ENCODE measurements at places on chromosomes 3 and 15.

DNA sequence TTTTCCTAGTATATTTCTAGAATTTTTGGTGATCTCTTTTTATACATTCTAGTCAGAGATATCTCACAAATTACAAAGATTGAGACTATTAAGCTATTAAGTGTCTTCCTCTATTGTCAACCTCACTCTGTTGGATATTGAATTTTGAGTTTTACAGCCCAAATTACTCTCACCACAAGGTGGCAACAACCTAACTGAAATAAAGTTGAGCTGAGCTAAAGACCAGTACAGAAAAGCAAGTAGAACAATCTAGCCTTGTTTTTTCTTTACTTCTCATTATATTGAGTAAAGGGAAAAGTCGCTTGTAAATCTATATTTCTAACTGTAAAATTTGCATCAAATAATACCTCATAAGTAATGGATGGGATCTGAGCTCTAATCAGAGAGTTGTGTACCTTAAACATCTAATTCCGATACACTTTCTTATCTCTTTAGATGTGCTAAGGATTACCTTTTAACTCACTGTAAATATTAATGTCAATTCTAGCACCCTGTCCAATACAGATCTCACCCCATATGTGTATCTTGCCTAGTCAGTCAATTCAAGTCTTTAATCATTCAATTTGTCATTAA lies 13.6 kb upstream of the COMMD2 start:
- peak; percentile 5 for DNase-seq

DNA sequence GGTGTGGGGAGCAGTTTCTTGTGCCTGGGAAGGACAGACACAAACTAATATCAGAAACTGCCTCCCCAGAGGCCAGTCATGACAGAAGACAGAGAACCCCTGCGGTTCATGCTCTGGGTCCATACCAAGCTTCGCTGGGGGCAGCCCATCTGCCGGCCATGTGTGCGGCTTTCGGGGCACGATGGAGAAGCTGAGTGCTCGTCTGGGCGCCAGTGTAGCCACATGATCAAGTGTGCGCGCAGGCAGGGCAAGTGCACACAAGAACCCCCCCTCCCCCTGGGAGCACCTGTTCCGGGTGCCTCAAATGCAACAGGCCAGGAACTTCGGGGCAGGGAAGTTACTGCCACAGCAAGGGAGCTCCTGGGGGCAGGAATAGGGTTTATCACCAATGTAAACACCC lies 1.8 kb downstream of the ADAMTS17 start:
- no peak for DNase-seq

GRCh38 chr15:43880406-43881194 lies 53.8 kb downstream of the WDR76 start:
- no peak for DNase-seq

DNA sequence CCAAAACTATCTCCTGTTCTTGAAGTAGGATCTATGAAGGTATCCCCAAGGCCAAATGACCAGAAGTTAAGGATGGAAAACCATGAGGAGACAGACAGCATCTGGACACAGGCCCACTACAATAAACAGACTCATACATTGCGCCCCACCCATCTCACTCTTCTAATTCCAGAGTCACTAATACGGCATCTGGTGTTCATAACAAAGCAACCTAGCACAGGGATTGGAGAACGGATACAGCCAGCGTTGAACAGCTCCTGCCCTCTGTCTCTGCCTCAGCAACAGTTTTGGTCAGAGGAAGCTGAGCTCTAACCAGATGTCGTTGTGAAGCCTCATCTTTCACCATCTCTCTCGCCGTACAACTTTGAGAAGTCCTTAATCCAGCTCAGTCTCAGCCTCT lies 44.5 kb upstream of the CCDC80 start:
- DNase-seq: no peak

DNA sequence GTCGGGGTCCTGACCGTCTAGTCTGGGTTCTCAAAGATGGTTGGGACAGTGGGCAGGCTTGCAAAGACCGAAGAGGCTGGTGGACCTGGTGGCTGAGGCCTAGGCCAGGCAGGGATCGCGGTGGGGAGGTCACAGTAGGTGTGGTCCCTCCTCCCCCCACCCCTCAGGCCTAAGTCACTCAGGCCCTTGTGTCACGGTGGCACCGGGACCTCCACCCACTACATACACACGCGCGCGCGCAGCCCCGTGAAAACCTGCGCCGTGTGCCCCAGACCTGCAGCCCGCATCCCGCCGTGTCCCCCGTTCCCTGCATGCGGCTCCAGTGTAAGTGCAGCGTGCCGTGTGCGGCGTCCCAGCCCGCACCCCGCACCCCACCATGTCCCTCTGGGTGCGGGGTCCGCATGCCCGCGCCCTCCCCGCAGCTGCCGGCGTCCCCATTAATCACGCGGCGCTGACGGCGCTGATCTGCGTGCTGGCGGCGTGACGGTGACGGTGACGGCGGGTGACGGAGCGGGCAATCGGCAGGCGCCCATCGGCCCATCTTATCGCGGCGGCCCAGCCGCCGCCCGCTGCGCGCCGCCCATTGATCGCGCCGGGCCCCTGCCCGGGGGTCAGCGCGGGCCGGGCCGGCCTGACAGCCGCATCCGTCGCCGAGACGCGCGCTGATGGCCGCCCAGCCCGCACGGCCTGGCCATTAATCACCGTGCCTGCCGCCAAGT lies 24.4 kb downstream of the SEC61A1 start:
- no peak for DNase-seq

DNA sequence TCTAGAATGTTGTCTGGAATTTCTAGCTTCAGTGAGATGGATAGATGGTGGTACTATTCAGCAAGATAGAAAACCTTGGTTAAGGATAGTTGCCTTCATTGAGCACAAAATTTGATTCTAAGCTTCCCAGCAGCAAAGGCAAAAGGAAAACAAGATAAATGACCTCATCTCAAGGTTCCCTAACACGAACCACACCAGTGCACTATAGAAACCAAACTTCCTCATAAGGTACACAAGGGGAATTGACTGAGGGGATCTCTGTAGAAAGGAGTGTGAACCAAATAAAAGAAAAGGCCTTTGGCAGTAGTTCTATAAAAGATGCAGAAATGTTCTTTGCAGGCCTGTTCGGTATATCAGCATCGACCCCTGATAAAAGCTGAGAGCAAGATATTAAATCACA lies 288.9 kb downstream of the SHQ1 start:
- DNase-seq: no peak

DNA sequence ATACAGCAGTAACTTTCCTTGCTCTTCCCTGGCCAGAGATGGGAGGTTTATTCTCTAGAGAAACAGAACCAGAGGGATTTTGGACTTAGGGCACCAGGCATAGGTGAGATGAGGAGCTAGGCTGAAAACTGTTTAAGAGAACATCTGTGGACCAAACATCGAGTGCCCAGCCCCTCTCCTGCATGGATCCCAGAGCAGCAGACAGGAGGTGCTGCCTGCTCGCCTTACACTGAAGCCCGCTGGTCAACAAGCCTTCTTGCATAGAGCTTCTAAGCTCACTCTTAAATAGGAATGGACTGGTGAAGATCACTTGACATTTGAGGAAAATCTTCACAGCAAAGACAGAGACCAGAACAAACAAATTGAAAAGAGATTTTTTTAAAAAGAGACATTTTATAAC lies 41.2 kb downstream of the PARP15 start:
- DNase-seq: no peak

- no peak for DNase-seq
These were observed 1.1 kb downstream of the RIOX2 start for GRCh38 chr3:97970956-97971620.

DNA sequence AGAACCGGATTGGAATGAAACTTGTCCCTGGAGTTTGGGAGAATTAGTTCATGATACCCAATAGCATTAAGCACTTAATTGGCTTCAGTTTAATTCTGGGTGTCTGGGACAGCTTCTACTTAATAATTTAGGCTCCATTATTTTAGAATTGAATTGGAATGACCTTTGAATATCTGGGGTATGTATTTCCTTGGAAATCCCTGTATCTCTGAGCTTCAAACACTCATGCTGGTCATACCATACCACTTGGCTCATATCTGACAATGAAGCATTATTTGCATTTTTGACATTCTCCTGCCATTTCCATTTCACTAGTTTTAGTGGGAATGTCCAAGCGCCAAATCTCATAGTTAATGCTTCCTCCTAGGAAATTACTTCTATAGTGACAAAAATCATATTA lies 393.1 kb downstream of the DIPK2A start:
- no peak for DNase-seq

DNA sequence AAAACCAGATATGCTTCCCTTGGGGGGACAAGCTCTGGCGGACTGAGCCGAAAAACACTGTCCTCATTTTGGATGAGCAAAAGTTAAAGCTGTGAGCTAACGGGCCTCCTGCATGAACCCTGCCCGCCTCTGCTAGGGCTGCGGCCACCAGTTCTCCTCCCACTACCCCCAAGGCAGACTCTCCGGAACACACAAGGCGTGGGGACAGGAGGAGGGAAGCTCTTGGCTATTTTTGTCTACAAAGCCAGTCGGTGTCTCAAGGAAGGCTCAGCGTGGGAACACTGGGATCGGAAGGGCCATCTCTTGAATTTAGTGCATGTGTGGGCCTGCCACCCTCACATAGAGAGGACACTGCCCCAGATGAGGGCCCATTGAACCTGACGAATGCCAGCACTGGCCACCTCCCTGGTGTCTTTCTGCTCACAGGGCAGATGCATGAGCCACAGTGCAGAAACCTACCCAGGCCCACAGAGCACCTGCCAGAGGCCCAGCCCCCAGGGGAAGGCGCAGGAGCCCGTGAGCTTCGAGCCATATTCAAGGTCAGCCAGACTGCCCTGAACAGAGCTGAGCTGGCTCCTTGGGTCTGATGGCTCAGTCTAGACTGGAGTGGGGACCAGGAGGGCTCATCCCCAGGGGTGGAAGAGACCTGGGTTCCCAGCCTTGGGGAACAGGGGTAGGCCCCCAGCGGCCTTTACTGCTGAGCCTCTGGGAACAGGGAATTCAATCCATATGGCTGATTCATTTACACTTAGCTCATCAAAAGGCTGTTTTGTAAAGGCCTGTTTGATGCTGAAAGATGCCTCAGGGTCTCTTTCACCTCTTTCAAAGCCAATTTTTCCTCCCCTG lies 38.3 kb downstream of the HCN4 start:
- no peak for DNase-seq

- DNase-seq: no peak
These were observed 36.7 kb downstream of the PIK3CA start for GRCh38 chr3:179184826-179185225.

- no peak for DNase-seq
These were observed 22.4 kb downstream of the B3GNT5 start for GRCh38 chr3:183275418-183275817.

DNA sequence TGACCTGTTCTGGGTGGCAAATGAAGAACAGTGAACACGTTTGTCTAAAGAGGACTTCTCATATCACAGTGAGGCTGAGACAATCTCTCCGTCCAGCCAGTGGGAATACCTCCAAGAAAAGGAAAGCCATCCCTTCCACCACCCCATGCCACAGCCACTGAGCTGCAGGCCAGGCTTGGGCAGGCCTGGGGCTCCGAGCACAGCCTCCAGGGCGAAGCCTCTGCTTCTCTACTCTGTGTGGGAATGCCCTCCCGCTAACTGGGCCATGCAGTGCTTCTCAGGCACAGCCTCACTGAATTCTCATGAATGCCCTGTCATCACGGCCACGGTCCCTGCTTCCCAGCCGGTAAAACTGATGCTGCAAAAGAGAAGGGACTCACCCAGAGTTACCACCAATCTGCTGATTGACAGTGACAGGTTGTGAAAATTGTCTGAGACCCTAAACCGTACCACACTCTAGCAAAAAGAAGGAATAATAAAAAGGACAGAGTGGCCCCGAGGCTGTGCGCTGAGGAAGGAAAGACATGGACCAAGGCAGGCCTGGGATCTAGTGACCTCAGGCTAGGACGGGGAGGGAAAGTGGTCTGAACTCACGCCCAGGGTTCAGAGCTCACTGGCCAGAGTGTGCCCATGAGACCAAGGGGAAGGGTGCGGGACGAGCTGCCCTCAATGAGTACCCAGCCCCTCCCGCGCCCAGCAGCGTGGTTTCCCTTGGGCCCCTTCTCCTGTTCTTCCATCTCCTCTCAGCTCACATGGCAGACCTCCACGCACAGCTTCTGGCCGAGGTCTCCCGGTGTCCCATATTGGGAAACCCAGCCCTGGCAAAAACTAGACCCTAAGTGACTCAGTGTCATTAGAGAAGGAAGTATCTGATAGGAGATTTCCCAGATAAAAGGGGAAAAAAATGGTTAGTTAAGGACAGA lies 52.8 kb downstream of the DHX30 start:
- DNase-seq: no peak

DNA sequence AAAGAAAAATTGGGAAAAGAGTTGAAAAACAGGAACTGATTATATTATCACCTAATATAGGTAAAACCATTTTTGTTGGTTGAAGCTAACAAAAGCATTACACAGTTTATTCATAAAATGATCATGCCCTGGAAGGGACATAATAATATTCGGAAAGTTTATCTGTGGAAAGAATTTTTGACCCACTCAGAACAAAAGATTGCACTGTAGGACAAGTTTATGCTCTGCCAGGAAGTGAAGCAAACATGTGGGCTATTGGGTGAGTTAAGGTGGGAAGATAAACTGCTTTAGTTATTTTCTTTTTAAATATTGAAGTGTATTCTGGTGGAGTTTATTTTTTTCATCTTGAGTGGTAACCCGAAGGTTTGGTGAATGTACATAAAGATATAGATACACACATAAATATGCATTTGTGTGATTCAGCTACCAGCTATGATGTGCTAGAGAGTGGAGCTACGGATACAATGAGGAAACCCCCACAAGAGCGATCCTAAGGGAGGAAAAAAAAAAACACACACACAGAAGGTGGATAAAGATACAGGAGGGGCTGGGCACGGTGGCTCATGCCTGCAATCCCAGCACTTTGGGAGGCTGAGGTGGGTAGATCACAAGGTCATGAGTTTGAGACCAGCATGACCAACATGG lies 506.4 kb upstream of the THBS1 start:
- DNase-seq: no peak

DNA sequence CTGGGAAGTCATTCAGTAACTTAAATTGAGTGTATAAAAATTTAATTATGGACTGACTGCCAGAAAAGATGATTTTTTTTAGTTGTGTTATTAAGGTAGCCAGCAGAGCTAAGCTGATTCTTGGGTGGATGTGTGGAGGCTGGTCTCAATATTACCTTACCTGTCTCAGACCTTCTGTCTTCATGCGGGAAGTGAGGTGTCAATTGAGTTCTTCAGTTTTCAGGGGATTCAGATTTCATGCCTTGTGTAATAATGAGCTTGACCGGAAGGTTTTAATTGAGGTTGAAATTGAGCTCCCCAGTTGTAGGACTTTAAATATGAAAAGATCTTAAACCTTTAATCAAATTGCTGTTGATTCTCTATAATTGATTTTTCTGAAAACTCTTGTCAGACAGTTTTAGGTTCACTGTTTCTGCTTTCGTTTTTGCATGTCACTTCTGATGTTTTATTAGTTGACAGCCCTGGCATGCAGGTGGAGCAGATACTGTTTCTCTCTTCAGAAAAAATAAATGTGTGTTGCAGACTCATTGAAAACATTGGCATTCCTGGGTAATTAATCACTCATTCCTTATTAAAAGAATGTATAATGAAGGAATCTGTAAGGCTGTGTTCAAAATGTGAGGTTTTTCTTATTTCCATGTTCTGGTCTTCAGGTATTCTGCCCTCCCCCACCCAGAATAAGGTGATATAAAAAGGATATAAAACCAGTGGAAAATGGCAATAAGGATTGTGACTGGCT lies 54.5 kb downstream of the PSMD6 start:
- no peak for DNase-seq

GRCh38 chr3:4053975-4054374 lies 249.2 kb upstream of the SETMAR start:
- DNase-seq: no peak

- DNase-seq: no peak
These were observed 15.9 kb downstream of the CD200R1 start for GRCh38 chr3:112958811-112959560.

GRCh38 chr3:176697284-176697889 lies 499.9 kb downstream of the TBL1XR1 start:
- no peak for DNase-seq

GRCh38 chr3:115099134-115099985 lies 47.7 kb downstream of the ZBTB20 start:
- DNase-seq: no peak
